ENCODE measurements at places on chromosomes 12 and 14.

DNA sequence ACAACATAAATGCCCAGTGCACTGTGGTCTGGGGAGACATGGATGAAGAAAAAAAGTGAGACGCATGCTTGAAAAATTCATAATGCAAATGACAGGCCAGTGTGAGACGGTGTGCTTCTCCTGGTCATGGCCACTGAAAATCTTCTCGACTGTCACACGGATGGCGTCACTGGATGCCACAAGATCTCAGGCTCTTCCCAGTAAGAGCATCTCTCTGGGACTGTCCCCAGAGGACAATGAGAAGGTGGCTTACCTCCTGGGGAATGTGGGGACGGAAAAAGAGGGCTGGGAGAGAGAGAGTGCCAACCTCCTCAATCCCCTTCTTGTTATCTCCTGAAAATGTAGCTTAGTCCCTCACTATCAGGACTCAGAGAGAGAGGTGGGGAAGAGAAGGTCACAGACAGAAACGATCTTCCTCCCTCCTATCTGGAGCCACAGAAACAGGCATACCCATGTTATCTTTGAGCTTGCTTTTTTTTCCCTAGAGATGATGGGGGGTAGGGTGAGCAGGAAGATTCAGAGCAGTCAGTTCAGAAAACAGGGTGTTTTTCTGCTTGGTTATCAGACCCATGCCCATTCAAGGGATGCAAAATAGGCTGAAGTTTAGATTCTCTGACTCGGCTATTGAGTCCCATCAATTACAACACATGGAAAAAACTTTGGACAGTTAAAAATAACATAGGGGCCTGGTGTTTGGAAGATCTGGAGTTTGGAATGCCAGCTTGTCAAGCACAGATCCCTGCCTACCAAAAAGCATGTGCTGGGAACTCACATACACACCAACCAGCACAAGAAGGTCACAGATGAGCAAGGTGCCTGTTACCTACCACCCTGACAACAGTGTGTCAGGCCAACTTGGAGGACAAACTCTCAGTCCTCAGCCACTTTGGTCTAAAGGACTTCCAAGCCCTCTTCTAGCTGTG lies 24.2 kb downstream of the DPF3 start:
- no peak for DNase-seq

DNA sequence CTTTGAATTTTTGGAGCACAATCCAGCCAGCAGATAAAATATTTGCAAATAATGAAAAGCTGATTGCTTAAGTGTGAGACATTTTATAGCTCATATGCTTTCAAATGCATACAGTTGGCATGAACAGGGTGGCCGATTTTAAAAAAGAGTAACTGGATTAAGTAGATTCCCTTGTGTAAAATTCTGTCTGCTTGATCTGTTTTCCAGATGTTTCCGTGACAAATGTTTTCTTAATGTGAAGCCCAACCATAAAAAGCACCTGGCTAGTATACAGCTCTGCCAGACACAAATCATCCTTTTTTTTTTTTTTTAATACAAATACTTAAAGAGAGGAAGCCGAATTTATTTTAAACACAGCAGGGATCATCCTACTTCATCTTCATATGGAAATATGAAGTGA lies 440.7 kb downstream of the CCER1 start:
- no peak for DNase-seq

DNA sequence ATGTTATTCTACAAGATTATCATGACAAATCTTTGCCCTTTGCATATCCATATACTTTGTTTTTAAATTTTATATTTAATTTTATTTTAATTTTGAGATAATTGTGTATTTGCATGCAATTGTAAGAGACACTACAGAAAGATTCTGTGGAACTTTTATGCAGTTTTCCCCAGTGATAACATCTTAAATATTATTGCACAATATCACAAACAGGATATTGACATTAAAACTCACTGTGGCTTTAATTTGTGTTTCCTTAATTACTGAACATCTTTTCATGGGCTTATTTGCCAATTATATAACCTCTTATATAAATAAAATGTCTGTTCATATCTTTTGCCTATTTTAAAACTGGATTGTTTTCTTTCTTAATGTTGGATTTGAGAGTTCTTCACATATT lies 95.6 kb downstream of the ASCL1 start:
- DNase-seq: no peak

- DNase-seq: no peak
Measured at GRCh38 chr14:68216079-68216478, 396.5 kb downstream of the RAD51B start.

DNA sequence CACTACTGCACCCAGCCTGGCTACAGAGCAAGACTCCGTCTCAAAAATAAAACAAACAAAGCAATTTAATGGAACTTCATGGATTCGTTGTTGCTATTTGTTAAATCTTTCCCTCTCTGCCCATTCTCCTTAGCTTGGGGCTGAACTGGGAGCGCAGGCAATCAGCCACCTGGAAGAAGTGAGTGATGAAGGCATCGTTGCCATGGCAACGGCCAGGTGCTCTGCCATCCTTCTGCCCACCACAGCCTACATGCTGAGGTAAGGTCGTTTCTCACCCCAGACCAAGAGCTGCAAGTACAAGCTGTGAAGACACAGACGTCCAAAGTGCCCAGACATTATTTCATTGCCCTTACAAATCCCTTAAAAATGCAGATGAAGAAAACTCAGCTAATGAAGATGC lies 19.1 kb downstream of the AMDHD1 start:
- no peak for DNase-seq

Data from vagina (tissue), 2 donors.